Adrenal gland (tissue), 19 donors: ENCODE measurements at places on chromosomes 3 and 15. TPM values are rescaled to one million over a fixed set of nuclear protein-coding genes. Genes with fewer than 3 reads are reported as not detected.

GRCh38 chr15:22851513-22851912 lies 13.0 kb downstream of the NIPA2 start:
- DNase-seq, result no peak

The GASK1A gene
- 1.5 TPM for polyA plus RNA-seq

The HYAL1 gene
- 16.5 TPM for polyA plus RNA-seq

- peak; percentile 11 for DNase-seq
These were observed 7.6 kb upstream of the KLF15 start for GRCh38 chr3:126364731-126365301.

The HESX1 gene
- 1.5 TPM for polyA plus RNA-seq

DNA sequence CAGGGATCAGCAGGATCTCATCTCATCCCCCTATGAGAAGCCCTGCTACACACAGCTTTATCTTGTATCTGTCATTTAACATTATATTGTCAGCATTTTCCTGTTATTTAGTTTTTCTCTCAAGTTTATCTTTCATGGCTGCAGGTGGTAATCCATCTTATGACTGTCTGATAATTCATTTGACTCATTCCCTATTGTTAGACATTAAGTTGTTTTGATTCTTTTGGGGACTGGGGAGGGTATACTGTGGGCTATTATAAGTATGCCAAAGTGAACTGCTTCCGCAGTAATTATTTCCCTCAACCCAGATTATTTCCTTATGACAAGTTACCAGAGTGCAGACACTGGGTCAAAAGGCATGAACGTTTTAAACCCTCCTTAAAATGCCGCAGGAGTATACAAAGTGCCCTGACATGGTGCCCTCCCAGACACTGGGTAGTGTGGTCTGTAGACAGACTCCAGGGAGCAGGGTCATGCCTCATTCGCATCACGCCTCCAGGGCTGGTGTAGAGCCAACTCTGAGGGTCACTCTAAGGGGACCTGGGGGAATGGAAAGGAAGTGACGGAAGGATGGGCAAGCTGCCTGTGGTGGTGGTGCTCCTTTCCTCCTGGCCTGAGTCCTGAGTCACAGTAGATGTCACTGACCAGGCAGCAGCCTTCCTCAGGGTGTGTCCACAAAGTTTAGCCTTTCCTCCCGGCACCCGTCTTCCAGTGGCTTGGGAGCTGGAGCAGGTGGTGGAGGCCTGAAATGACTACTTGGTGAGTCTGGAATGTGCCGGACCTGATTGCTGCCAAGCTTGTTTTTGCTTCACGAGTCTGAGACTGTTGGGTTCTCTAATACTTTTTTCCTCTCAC lies 11.6 kb downstream of the GPR160 start:
- no peak for DNase-seq

The CCR3 gene
- not detected for polyA plus RNA-seq

DNA sequence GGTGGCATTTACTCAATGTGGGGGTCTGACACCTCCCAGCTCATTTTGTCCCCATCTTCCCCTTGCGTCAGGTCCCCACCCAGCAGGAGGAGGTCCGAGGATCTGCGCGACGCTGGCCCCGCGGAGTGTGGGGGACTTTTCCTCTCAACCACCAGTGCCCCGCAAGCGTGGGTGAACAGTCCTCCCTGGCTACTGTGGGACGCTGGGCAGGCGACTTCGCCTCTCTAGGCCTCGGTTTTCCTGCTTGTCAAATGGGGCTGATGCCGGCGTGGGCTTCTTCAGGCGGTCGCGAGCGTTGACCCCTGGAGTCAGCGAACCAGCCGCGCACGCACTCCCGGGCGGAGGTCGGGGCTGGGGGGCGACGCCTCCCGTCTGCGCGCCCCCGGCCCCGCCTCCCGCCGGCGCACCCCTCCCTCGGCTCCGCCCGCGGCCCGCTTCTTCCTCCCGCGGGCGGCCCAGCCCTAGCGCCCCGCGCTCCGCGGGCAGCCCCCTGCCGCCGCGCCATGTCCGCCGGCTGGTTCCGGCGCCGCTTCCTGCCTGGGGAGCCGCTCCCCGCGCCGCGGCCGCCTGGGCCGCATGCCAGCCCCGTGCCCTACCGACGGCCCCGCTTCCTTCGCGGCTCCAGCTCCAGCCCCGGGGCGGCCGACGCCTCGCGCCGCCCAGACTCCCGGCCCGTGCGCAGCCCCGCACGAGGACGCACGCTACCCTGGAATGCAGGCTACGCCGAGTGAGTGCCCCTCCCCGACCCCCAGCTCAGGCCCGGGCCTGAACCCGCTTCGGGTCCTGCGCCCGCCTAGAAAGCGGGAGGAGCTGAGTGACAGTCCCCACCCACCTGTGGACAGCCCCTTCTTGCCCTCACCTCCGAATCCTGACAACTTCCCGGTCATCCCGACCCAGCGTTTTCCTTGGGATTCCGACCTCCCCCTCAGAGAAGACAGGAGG lies at the start of gene PPM1M:
PPM1M (plus strand) TSS at position 438 of the 942 bp plus-strand sequence; CDS start at position 504, 66 bp downstream.
- no peak for DNase-seq

DNA sequence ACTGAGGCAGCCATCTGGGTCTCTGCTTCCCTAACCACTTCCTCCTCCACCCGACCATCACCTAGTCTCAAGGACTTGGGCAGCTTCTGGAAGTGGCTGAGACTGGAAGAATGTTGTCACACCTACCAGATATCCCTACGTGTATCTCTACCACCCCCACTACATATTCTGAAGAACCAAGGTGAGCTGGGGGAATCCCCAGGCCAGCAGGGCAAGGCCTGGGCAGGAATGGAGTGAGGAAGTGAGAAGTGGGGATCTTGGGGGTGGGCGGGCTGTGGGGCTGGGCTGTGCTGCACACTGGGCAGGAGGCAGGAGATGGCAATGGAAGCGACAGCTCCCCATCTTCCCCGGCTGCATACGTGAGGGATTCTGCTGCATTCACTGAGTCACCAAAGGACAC lies 17.5 kb upstream of the ALDH1A3 start:
- DNase-seq, result no peak

The GOLGA6L22 gene
- polyA plus RNA-seq, result not detected

The KBTBD13 gene
- not detected for polyA plus RNA-seq

The HDC gene
- 0.32 TPM for polyA plus RNA-seq

GRCh38 chr15:50112488-50113186 lies 6.4 kb downstream of the ATP8B4 start:
- DNase-seq, result no peak

DNA sequence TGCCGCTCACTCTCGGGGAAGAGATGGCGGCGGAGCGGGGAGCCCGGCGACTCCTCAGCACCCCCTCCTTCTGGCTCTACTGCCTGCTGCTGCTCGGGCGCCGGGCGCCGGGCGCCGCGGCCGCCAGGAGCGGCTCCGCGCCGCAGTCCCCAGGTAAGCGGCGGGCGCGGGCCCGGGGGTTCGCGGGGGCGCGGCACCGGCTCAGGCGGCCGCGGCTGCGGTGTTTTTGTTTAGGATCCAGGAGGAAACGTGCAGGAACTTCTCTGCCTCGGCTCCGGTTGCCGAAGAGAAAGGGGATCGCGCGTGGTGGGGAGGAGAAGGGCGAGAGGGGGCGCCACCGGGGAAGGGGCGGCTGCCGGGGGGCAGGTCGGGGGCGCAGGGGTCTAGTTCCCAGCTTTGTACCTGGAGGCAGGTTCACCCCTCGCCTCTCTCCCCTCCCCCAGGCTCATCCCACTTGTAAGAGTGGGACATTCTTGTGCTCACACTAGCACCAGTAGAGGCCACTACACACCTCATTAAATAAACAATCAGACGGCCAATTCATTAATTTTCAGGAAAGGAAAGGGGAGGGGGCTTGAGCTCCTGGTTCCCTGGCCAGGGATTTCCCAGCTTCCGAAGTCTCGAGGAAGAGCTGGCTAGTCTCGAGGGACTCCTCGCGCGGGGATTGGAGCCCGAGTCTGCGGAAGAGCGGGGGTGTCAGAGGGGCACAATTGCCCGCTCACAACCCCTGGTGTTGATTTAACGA lies 562 bp downstream of the NEO1 start:
- peak; percentile 27 for DNase-seq

DNA sequence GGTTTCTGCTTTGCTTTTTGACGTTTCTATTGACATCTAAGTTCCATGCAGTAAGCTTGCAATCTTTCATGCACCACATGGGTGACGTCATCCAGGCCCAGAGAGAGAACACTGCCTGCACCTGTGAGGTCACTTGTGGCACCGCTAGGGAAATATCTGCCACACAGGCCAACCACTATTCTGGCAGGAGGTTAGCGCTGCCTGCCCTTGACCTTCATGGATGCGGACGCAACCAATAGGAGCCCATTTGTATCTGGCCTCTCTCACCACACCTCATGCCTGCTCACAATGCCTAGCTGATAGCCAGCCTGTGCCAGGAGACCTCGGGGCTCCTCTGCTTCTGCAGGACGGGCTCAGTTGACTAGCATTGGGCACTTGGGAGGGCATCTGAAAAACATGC lies 55.8 kb upstream of the PRR23E start:
- DNase-seq, result peak; percentile 77

DNA sequence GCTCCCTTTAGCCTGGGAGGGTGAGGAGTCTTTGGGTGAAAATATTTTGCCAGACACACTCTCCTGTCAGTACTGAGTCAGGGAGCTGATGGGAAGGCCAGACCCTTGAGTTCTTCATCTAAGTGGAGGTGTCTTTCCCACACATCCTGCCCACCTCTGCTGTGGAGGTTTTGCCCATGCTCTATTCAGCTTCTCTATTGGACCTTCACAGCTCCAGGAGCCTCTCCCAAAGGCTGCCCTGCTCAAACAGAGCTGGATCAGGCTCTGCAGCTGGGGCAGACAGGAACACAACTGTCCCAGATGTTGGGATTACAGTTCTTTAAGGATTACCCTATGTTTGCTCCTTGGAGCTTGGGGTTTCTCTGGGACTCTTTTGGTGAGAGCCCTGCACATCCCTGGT lies 77.9 kb downstream of the SPSB4 start:
- DNase-seq, result no peak

GRCh38 chr3:42667096-42667522 lies 13.6 kb downstream of the ZBTB47 start:
- DNase-seq, result no peak

The SNURF gene
- 52.9 TPM for polyA plus RNA-seq

- DNase-seq, result no peak
These were observed 176.9 kb downstream of the STAC start for GRCh38 chr3:36557021-36557707.

The LMOD3 gene
- polyA plus RNA-seq, result 0.08 TPM

The CLCN2 gene
- 27.8 TPM for polyA plus RNA-seq

The OXSM gene
- 27.5 TPM for polyA plus RNA-seq

The OPA1 gene
- polyA plus RNA-seq, result 13.0 TPM

- DNase-seq, result no peak
These were observed 89.6 kb downstream of the GMPS start for GRCh38 chr3:155960060-155960459.

The GUCA1C gene
- not detected for polyA plus RNA-seq

The PIF1 gene
- polyA plus RNA-seq, result 3.0 TPM
